Neural crest cell (in vitro differentiated cells): ENCODE measurements at places on chromosomes 4 and X.

DNA sequence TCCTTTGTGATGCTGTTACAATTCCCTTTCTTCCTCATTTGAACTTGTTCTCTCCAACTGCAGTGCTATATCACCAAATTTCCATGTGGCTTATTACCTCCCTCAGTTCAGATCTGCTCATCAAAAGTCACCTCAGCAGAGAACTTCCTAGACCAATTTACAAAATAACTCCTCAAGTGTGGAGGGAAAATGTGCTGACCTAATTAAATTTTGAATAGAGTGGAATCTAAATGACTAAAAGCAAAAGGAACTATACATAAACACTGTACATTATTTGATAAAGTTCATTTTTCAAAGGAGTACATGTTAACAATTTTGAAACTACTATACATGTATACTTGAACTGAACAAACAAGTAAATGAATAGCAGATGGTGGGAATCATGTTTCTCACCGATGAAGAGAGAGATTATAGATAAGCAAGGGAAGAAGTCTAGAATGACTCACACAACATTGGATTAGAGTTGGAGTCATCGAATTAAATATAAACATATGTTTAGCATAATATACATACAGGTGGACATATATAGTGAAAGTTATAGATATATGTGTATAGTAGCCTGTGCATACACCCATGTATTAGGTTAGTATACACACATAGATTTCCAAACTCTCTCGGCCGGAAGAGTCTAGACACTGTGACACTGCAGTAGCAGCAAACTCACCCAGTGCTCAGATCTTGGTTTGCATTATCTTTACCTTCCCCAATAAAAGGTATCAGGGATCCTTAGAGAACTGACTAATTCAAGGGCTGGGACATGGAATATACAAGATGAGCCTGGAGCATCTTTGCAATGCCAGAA lies 318.7 kb downstream of the PCDH18 start:
- no peak for DNase-seq
- no peak overlapping the region for H3K4me3 ChIP-seq
- H3K4me1 ChIP-seq = peaks cover 5% of the 10 kb centered on the region
- no peaks in the 10 kb centered on the region for H3K36me3 ChIP-seq
- H3K27me3 ChIP-seq = no peaks in the 10 kb centered on the region

DNA sequence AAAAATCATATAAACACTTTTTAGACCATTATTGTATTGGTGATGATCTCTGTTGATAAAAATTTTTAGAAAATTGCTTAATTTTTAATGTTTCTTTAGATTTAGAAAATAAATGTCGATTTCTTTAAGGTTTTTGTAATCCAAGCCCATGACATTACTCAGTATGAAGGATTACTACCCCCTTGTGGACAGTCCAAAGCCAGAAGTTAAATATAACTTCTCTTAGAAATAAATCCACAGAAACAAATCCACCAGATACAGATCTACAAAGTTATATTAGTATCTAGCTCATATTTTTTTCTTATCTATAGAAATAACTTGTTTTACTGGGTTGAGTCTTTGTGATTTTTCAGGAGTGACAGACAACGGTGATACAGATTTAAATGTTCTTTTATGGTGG lies 18.9 kb downstream of the TIFA start:
- no peak overlapping the region for H3K4me3 ChIP-seq
- no peak for DNase-seq
- no peak overlapping the region for H3K27ac ChIP-seq
- no peaks in the 10 kb centered on the region for H3K4me1 ChIP-seq

GRCh38 chr4:39169426-39169825 lies 12.9 kb upstream of the WDR19 start:
- H3K27ac ChIP-seq = no peak overlapping the region
- H3K27me3 ChIP-seq = no peaks in the 10 kb centered on the region
- no peak overlapping the region for H3K4me3 ChIP-seq
- no peak for DNase-seq
- peaks cover 4% of the 10 kb centered on the region for H3K36me3 ChIP-seq

DNA sequence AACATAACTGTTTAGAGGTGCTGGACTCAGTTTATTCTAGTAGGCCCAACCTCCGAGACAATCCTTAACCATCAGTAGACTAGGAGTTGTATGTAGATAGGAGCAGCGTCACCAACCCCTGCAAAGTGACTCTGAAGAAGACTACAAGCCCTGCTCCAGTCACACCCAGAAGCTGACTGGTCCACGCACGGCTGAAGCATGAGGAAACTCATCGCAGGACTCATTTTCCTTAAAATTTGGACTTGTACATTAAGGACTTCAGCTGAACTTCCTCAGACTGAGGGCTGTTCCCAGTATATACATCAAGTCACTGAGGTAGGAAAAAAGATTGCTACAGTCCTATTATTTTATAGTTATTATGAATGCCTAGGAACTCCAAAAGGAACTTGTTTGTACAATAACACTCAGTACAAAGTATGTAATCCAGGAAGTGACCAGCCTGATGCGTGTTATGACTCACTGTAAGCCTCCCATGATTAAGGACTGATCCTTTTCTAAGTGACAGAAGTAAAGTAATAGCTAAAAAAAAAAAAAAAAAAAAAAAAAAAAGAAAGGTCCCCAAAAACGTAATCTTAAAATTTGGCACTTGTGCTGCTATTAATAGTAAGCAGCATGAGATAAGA lies 41.6 kb upstream of the UGT2B7 start:
- no peak overlapping the region for H3K4me3 ChIP-seq
- no peak for DNase-seq
- no peaks in the 10 kb centered on the region for H3K36me3 ChIP-seq
- H3K27ac ChIP-seq = peak overlapping the region; percentile 68
- H3K27me3 ChIP-seq = no peaks in the 10 kb centered on the region
- peaks cover 72% of the 10 kb centered on the region for H3K4me1 ChIP-seq

DNA sequence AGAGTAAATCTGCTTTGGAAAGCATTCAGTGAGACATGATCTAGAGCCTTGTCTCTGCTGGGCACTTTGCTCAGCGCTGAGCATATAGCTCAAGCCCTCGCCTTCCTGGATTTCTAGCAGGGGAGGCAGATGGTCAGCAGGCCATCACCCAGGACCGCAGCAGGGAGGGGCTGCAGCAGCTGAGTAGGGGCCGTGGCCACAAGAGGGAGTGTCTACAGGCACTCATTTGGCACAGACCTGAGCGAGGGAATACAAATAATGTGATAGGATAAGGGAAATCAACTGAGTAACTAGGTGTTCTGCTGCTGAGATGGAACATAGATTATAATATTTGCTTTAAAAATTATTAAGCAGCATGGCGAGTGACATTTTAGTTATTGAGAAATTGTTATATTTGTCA lies 30.2 kb downstream of the OFD1 start:
- no peaks in the 10 kb centered on the region for H3K27me3 ChIP-seq
- H3K27ac ChIP-seq = no peak overlapping the region
- DNase-seq = peak; percentile 38
- H3K36me3 ChIP-seq = peaks cover 33% of the 10 kb centered on the region
- no peak overlapping the region for H3K4me3 ChIP-seq

- H3K36me3 ChIP-seq = peaks cover 3% of the 10 kb centered on the region
- no peak for DNase-seq
- no peak overlapping the region for H3K27ac ChIP-seq
- H3K27me3 ChIP-seq = peaks cover 2% of the 10 kb centered on the region
Observed at GRCh38 chr4:53732661-53733060, 141.4 kb upstream of the LNX1 start.
